ENCODE measurements at places on chromosomes 11 and 22.

GRCh38 chr22:39431821-39432251, 25.0 kb upstream of the MGAT3 start:
- DNase-seq, result no peak

DNA sequence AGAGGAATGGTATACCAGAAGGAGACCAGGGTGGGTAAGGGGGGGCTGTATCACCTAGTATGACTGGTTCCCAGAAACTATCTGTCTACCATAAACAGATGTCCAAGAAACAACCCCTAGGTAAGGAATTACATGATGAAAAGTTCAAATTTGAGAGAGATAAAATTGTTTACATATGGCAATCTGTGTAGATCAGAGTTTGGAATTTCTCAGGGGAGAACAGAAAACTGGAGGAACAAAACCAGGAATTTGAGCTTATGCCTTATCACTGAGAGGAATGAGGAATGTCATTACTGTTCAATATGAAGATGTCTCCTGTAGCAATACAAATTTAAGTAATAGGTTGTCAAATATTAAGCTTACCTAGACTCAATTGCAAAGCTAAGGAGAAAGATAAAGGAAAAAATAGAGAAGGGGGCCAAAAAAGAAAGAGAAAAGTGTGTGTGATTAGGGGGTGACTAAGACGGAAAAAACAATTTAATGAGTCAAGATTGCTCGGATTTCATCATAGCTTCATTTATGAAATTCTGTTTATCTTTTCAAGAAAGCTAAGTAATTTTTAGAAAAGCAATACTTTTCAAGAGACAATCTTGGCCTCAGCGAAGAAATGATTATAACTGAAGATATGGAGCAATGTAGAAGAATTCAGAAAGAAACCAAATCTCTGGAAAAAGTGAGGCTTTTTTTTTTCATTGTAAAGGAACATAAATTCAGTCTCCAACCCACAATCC, 117.8 kb downstream of the APOL5 start:
- DNase-seq, result no peak

DNA sequence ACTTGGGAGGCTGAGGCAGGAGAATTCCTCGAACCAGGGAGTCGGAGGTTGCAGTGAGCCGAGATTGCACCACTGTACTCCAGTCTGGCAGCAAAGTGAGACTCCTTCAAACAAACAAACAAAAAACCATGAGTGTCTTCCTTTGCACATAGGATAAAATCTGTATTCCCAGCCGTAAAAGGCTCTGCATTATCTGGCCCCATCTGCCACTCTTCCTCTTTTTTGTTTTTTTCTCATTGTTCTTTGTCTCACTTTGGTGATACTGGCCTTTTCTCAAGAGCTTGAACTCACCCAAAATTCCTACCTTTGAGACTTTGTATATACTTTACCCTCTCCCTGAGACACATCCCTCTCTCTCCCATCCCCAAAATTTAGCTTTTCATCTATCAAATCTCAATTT, 17.6 kb downstream of the FDX1 start:
- DNase-seq, result no peak

GRCh38 chr11:34214961-34215805, 109.8 kb downstream of the NAT10 start:
- DNase-seq, result no peak

DNA sequence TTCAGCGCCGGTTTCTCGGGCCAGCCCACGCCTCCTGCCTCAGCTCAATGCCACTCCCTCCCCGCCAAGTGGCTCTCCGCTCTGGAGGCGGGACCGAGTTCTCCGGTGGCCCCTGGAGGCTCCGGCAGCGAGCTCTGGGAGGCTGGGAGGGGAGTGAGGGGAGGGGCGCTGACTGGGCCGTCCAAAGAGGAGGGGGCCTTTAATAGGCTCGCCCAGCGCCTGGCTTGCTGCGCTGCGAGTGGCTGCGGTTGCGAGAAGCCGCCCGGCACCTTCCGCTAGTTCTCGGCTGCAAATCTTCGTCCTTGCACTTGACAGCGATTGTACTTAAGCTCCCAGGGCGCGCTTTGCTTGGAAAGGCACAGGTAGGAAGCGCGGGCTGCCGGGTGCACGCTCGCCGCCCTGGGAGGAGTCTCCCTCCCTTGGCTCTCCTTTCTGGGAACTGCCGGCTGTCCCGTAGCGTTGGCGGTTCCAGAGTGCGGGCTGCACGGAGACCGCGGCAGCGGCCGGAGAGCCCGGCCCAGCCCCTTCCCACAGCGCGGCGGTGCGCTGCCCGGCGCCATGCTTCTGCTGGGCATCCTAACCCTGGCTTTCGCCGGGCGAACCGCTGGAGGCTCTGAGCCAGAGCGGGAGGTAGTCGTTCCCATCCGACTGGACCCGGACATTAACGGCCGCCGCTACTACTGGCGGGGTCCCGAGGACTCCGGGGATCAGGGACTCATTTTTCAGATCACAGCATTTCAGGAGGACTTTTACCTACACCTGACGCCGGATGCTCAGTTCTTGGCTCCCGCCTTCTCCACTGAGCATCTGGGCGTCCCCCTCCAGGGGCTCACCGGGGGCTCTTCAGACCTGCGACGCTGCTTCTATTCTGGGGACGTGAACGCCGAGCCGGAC, at the start of gene ADAMTS15:
Gene ADAMTS15, plus strand, starts transcription at position 230 of the 894 bp plus-strand sequence. Its CDS starts 329 bp downstream, at position 559.
- DNase-seq, result no peak

DNA sequence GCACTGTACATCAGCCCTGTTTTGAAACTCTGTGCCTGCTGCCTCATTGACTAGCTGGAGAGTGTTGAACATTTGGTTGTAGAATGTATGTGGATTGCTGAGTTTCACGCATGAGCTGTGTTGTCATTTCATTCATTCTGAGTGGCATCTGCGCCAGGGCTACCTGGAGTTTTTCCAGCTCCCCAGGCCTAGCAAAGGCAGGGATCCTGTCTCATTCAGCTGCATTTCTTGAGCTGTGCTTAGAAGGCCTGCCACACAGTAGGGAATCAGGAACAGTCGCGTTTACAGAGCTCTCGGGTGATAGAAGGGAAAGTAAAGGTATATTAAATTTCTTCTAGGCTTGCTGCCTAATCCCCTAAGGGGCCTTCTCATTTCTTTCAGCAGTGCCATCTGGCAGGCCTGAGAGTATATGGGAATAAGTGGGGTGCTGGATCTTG, 44.3 kb downstream of the PTPRJ start:
- no peak for DNase-seq

GRCh38 chr11:113457784-113458183, 17.4 kb downstream of the DRD2 start:
- no peak for DNase-seq

DNA sequence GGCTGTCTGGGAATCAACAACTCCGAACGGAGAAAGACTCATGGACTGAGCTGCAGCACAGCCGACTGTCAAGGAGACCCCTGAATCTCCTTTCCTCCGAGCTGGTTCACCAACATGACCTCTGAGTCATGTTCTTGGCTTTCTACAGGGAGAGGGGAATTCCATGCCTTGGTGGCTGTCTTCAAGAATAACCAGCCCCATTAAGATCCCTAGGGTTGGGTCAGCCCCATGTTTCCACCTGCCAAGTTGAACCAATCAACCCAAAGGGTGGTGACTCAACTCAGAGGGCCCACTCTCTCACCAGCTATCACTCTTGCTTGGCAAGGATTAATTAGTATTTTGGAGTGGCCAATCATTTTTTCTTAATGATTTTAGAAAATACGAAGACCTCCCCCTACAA, 28.3 kb upstream of the IGSF22 start:
- DNase-seq, result no peak

GRCh38 chr11:59901306-59901705, 22.7 kb downstream of the OOSP3 start:
- DNase-seq, result no peak

DNA sequence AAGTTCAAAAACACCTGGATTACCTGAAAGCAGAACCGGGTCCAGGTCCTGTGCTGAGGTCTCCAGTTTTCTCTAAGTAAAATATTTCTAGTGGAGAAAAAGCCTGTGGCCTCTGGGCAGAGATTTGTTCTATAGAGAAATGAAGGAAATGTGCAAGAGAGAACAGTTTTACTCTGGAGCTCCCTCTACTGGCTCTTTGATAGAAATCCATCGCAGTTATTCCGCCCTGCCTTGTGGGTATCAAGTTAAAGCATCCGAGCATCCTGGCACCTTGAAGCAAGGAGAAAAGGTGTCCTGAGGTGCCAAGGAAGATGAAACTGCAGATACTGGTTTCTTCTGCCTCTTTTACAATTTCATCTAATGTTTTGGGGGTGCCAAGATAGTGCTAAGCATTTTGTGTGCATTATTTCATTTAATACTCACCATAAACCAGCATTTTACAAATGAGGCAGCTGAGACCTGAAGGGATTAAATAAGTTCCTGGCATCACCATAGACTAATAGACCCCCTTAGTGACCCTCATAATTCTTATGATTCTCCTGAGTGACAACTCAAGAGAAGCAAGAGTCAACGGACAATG, 113.1 kb upstream of the HSD17B12 start:
- peak; percentile 19 for DNase-seq

- no peak for DNase-seq
Measured at GRCh38 chr11:96187822-96188221, 155.2 kb downstream of the MAML2 start.

DNA sequence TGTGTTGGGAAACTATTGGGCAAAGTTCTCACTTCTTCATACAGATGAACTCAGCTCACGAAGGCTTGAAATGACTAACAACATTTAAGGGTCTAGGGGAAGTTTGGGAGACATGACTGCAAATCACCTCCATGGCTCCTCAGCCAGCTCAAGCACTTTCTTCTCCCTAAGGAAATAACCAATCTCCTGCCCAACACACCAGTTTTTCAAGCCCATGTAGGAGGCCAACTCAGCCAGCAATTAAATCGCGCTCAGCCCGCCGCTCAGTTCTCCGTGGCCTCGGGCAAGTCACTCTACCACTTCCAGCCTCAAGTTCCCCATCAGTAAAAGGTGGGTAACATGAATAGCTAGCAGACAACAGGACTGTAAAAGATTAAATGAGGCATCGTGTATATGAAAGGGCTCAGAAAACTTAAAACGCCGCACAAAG, 796 bp downstream of the POLDIP3 start:
- no peak for DNase-seq

Data from CD4-positive, alpha-beta T cell treated with Interleukin-10 for 1 hour (primary cell).